ENCODE measurements at places on chromosomes 7 and 10.

DNA sequence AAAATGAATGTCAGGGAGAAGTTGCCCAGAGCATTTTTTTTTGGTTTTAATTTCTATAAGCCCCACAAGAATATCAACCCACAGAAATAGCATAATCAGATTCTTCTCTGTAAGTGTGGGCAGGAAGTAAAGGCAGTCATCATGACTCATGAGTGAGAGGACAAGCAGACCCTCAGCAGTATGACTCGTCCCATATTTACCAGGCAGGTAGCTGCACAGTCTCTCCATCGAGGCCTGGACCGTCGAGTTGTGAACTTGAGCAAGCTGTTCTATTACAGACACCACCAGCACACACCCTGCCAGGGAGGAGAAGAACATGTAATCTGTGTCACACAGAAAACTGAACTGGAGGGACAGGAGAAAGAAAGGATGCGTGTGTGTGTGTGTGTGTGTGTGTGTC is 37.8 kb downstream of the AOAH start:
- DNase-seq: peak; percentile 42

DNA sequence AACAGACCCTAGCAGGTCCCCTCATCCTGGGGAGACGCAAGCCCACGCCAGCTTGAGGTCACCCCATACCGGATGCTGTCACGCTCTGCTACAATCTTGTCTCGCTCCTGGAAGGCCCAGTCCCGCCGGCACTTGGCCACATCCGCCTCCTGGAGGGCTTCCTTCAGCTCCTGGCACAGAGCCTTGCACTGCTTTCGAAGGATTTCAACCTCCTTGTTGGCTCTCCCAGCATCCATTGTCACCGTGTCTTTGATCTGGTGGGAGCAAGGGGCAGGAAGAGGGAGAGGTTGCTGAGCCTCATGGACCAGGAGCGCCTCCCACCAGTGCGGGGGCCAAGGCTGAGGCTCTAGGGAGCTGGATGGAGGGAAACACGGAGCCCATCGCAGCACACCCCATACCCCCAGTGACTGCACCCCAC is 90.9 kb downstream of the DLG5 start:
- no peak for DNase-seq

DNA sequence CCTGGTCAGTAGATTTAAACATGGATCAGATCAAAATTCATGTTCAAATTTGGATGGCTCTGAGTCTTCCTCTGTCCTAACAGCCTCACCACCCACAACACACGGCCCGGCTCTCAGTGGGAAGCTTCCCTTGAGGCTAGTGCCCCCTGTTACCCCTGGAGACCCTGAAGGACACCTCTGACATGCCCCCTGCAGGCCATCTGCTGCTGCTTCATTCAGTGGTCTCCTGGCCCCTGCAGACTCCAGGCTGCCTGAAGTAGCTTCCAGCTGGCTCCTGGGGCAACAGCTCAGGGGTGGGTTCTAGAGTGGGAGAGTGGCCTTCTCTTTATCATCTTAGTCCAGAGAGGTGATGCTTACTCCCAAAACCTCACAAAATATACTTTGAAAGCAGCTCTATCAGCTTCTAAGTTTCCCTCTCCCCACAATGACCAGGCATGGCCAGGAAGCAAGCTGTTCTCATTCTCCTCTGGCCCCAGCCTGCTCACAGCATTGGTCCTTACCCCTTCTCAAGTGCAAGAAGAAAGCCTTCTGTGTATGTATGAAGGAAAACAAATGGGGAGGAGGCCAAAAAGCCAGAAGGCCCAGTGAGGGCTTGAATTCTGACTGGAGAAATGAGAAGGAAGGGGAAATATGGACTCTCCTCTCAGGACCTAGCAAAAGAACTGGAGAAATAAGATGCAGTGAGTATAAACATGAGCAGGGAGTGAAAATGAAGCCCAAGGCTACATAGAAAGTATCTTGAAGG is 189.6 kb upstream of the INHBA start:
- no peak for DNase-seq

GRCh38 chr10:84177541-84178141 is 4.0 kb downstream of the GPR15LG start:
- peak; percentile 66 for DNase-seq

DNA sequence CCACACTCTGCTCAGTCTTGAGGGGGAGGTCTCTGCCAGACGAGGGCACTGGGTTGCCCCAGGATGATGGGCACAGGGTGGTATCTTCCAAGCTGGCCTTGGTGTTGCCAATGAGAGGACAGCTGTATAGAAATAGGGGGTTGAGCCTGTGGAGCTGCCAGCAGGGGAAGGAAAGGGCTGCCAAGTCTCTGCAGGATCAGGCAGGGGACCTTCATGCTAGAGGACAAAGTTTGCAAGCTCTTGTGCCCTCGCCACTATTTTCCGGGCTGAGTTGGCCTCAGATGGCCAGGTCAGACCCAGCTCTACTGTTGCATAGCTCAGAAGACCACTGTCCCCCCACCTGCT is 68.7 kb downstream of the ARHGAP22 start:
- no peak for DNase-seq

DNA sequence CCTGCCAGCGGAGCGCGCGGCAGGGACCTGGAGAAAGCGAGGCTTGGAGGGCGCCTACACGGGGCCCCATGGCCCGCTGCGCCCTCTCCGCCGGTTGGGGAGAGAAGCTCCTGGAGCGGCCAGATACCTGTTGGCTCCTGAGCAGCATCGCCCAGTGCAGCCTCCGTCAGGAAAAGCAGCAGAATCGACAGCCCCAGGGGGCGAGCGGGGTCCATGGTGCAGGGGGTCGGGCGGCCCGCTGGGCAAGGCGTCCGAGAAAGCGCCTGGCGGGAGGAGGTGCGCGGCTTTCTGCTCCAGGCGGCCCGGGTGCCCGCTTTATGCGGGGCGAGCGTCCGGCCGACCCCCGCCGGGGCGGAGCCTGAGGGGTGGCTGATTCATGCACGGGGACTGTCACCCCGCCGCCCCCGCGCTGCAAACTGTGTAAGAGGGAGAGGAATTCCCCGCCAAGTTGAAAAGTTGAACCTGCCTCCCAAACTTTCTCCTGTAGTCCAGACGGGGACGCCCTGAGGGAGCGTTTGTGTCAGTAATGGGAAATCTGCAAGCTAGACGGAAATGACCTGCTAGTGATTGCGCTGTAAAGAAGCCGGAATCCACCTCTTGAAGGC is at the start of gene TFPI2:
Gene TFPI2, minus strand, starts transcription at position 290 of the 605 bp plus-strand sequence. Its CDS starts 75 bp downstream, at position 215.
- DNase-seq: peak; percentile 34

GRCh38 chr10:86538547-86538946 is 17.0 kb upstream of the WAPL start:
- DNase-seq: no peak

DNA sequence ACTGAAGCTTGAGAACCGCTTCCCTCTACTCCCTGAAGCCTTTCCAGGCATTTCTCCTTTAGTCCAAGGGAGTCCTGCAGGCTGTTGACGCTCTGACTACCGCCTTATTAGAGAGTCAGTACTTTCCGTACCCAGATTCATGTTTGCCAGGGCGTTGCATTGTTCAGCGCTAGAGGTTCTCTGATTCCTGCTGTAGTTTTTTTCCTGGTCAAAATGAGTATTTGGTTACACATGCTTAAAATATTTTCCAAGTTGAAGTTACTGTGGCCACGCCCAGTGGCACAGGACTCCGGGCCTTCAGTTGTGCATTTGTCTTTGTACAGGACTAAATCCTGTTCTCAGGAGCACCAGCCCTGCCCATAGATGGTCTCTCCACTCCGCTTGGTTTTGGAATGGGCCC is 7.9 kb downstream of the MTURN start:
- DNase-seq: no peak

DNA sequence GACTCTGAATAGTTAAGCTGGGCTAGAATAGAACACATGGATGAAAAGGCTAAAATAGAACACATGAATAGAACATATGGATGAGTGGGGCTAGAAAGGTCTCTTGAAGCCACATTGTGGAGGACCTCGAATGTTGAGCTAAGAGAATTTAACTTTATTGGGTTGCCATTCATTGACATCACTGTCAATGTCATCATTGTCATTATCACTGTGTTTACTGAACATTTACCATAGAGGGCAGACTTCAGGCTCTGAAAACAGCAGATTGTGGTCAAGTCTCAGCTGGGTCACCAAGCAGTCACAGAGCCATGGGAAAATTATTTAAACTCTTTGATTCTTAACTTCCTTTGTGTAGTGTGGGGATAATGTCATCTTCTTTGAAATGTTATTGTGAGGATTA is 80.4 kb downstream of the WDFY4 start:
- DNase-seq: no peak

DNA sequence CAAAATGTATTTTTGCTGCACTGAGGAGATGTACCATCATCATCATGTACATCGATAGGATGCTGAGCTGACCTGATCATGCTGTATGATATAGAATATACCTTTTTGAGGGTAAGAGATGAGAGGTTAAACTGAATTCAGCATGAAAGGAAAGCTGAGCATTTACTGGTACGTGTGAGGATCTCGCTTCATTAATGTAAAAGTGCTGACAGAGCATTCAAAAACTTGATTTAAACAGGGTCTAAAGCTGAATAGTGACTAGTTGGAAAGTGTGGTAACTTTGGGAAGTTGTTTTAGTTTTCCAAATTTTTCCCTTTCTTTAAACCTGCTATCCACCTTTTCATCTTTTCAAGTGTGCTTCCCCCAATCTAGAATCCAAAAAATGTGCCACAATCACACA is 28.5 kb upstream of the COL1A2 start:
- DNase-seq: no peak

GRCh38 chr10:24849501-24850299 is 102.7 kb downstream of the PRTFDC1 start:
- no peak for DNase-seq

- no peak for DNase-seq
Observed at GRCh38 chr10:75430000-75430763, 1.2 kb upstream of the LRMDA start.

DNA sequence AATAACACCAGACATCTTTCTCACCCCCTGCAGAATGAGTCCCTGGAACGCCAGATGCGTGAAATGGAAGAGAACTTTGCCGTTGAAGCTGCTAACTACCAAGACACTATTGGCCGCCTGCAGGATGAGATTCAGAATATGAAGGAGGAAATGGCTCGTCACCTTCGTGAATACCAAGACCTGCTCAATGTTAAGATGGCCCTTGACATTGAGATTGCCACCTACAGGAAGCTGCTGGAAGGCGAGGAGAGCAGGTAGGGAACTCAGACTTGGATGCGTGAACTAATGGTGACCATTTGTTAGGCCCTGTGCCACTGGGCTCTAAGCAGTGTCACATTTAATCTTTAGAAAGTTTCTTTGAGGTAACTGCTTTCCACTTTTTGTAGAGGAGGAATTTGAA is 7.1 kb downstream of the VIM start:
- DNase-seq: no peak

DNA sequence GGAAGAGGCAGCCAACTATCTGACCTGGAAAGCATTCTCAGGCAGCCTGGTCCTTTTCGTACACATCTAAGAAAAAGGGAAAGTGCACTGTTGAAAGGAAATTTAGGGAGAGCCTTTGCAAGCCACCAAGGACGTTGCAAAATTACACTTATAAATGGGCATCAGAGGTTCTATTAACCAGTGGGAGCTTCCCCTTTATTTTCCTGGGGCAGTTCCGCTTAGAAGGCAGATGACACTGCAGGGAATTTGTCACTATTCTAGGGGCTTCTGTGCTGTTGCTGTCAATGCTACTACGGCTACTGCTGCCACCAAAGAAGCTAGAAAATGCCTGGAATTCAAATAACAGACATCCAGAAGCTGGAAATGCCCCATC is 79.6 kb upstream of the AUTS2 start:
- DNase-seq: no peak

GRCh38 chr10:102286216-102286615 is 40.9 kb downstream of the GBF1 start:
- DNase-seq: no peak

GRCh38 chr10:57694956-57695608 is 572.6 kb downstream of the IPMK start:
- no peak for DNase-seq

- no peak for DNase-seq
Observed at GRCh38 chr10:77857272-77857671, 69.3 kb downstream of the DLG5 start.

DNA sequence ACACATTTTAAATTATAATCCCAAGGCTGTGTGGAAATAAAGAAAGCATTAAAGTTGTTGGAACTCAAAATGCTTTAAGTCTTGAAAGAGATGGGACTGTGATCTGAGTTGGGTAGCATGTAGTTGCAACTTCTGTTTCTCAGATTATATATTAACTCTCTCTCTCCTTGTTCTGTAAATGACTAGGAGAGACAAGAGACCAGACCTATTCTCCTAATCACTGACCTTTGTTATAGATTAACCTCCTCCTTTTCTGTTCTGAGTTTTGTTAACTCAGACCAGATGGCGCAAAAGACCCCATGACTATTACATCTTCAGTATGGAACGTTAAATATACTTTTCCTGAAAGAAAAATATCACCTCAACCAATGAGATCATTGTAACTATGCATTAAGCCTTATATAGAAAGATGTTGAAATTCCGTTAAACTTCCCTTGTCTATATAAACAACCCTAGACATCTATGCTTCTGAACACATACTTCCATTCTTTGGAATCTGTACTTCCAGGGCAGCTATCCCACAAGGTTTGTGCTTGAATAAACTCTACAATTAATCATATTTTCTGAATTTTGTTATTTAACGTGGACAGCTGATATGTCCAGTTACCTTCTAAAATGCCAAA is 143.5 kb upstream of the TRIM24 start:
- no peak for DNase-seq

- no peak for DNase-seq
Observed at GRCh38 chr7:4080954-4081353, 601.1 kb upstream of the FOXK1 start.

- DNase-seq: no peak
Observed at GRCh38 chr7:46653848-46654247, 732.8 kb upstream of the IGFBP3 start.

DNA sequence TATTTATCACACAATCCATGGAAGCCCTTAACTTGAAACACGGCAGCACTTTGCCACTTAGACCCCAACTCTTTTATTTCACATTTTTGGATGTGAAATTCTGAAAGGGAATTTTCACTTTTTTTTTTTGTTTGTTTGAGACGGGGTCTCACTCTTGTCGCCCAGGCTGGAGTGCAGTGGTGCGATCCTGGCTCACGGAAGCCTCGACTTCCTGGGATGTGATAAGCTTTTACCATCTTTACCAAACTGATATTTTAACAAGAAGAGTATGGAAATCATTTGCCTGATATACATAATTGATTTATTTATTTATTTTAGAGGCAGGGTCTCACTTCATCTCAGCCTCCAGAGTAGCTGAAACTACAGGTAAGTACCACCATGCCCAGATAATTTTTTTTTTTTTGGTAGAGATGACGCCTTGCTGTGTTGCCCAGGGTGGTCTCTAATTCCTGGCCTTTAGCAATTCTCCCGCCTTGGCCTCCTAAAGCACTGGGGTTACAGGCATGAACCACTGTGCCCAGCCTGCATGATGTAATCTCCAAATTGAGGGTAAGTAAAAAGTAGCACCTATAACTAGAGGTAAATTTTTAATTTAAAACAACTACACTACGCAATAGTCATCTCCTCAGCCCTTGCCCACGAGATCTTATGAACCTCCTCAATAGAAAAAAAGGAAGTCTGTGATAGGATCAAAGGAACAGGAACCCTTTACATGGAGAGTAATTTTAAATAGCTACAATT is 180.7 kb upstream of the KLF14 start:
- DNase-seq: no peak
